Stimulated activated CD4-positive, alpha-beta T cell treated with anti-CD3 and anti-CD28 coated beads, Interleukin-15, amount 100 ng/mL, for 1 hour (primary cell): ENCODE measurements at places on chromosomes 1 and 21.

GRCh38 chr1:69263921-69264391, 303.8 kb upstream of the LRRC7 start:
- DNase-seq, result no peak

- DNase-seq, result no peak
Observed at GRCh38 chr1:237145379-237146135, 103.6 kb downstream of the RYR2 start.

GRCh38 chr1:20729990-20730689, 2.4 kb downstream of the SH2D5 start:
- DNase-seq, result no peak

DNA sequence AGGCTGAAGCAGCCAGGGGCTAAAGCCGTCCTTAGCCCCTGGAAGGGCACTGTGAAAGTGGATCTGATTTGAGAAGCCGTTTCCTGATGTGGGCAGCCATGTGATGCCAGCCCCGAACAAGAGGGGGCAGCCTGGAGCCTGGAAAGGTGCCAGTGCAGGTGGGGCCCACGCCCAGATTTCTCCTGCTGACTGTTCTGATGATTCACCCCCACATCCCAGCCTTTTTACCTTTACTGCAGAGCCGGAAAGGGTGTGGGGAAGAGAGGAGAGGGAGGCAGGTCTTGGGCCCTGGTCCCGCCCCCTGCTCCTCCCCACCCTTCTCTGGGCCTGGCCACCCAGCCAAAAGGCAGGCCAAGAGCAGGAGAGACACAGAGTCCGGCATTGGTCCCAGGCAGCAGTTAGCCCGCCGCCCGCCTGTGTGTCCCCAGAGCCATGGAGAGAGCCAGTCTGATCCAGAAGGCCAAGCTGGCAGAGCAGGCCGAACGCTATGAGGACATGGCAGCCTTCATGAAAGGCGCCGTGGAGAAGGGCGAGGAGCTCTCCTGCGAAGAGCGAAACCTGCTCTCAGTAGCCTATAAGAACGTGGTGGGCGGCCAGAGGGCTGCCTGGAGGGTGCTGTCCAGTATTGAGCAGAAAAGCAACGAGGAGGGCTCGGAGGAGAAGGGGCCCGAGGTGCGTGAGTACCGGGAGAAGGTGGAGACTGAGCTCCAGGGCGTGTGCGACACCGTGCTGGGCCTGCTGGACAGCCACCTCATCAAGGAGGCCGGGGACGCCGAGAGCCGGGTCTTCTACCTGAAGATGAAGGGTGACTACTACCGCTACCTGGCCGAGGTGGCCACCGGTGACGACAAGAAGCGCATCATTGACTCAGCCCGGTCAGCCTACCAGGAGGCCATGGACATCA, at the start of gene SFN:
TSS of gene SFN (plus strand) at position 369 of the 904 bp plus-strand sequence. CDS start at position 433, 64 bp downstream.
- no peak for DNase-seq

GRCh38 chr1:147837964-147838292, 64.7 kb upstream of the GJA8 start:
- no peak for DNase-seq

GRCh38 chr1:146029117-146029516, 7.6 kb upstream of the HJV start:
- DNase-seq, result no peak

GRCh38 chr1:156862997-156863599, 2.4 kb downstream of the NTRK1 start:
- no peak for DNase-seq

GRCh38 chr1:224733027-224733911, 117.2 kb downstream of the CNIH3 start:
- DNase-seq, result no peak

DNA sequence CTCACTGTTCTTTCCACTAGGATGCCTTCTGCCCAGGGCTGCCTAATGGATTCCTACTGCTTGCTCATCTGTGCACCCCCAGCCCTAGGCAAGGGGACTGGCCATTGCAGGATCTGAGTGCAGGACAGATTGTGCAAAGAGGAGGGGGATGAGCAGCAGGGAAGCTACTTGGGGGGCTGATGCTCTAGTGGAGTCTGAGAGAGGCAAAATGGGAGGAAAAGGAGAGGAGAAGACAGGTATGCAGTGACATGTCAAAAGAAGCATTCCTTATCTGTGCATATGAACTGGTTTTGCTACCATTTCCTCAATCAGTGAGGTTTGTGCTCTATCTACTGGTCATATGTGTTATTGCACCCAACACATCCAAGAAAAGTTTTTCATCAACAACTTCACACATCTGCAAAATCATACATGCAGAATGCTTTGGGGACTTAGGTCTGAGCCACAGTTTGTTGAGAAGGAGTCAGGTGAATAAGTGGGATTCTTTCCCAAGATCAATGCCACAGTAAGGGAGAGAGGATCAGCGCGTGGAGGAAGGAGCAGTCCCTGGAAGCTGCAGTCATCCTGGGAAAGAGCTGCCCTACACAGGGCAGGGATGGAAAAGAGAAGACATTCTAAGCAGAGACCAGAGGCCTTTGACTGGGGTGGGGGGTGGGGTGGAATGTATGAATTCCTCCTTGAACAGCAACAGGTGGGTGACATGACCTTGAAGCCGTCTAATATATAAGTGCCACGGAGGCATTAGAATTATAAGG, 14.4 kb downstream of the SLC5A9 start:
- no peak for DNase-seq

GRCh38 chr1:87252406-87252805, 76.3 kb upstream of the LMO4 start:
- no peak for DNase-seq

- no peak for DNase-seq
Observed at GRCh38 chr1:53725238-53725689, 13.7 kb downstream of the GLIS1 start.

DNA sequence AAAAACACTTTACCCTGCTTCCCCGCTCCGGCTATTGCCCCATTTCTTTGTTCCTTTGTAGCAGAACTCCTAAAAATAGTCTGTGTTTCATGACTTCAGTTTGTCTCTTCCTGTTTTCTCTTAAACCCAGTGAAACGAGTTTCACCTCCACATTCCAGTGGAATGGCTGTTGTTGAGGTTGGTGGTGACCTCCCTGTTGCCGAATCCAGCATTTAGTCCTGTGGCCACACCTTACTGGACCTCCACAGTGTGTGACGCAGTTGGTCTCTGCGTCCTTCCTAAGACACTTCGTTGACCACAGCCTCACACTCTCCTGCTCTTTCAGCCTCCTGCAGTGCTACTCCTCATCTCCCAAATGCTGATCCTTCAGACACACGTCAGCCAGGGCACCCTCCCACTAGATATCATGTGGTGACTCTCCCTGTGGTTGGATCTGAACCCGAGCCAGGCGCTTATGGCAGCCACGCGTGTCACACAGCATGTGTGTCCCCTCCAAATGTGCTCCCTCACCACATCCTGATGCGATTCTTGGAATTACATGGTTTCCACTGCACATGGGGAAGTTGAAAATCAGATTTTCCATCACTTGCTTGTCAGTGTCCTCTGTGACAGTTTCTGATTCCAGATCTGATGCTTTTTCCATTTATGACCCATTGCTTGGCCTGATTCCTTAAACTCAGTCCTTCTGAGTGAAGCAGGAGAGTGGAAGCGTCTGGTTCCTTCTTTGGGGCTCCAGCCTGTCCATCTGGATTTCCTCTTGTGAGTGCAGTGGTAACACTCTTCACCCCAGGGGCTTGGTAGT, 99.1 kb upstream of the ARTN start:
- no peak for DNase-seq

GRCh38 chr1:206037581-206037980, 13.9 kb upstream of the CTSE start:
- no peak for DNase-seq

DNA sequence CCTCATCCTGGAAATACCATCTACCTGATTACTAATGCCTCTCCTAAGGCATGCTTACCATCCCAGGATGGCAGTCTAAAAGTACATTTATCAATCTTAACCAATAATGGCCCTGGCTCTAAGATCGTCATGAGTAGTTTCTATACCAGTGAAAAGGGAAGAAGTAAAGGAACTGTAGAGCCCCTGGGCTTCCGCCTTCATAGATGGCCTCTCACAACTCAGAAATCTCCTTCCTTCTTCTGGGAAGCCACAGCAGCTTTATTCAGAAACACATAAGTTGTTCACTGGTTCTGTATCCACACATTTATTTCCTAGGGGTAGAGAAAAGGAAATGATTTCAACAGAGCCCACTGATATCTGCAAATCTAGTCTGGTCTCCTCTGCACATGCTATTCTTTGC, 41.0 kb upstream of the CD5L start:
- DNase-seq, result no peak

GRCh38 chr1:215146240-215146975, 63.9 kb downstream of the KCNK2 start:
- DNase-seq, result no peak

- DNase-seq, result no peak
Observed at GRCh38 chr1:28915031-28915895, 894 bp downstream of the EPB41 start.

- no peak for DNase-seq
Observed at GRCh38 chr1:26166719-26167281, 2.0 kb downstream of the C1orf232 start.

DNA sequence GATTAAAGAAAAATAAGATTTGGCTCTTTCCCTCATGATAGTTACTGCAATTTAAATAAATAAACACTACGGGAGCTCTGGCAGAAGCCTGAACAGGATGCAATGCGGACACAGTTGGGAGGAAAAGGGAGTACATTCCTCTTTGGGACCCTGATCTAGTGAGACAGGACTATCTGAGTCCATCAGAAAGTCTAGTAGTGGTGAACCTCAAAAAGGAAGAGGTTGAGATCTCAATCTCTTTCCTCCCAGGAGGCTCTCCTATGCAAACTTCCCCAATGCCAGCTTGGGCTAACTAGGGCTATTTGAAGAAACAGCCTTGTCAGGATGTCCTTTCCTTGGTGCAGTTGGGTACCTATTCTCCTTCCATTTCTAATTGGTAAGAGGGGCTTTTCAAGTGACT, 4.9 kb upstream of the ABCD3 start:
- no peak for DNase-seq

DNA sequence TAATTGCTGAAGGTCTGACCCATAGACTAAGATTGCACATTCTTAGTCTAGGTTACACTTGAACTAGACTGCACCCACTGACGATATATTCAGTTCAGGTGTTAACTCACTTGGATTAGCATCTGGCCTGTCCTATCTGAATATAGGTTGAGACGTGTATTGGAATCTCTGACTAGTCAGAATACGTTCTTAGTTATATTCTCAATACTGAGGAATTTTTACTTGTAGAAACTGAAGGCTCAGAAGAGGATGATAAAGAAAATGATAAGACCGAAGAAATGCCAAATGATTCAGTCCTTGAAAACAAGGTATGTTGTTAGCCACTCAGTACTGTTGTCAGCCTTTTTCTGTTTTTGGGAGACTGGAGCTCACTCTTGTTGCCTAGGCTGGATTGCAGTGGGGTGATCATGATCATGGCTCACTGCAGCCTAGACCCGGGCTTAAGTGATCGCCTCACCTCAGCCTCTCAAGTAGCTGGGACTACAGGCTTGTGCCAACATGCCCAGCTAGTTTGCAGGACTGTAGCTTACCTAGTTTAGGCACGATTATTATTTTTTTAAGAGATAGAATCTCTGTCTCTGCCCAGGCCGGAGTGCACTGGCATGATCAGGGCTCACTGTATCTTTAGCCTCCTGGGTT, 10.8 kb downstream of the CCDC17 start:
- no peak for DNase-seq

DNA sequence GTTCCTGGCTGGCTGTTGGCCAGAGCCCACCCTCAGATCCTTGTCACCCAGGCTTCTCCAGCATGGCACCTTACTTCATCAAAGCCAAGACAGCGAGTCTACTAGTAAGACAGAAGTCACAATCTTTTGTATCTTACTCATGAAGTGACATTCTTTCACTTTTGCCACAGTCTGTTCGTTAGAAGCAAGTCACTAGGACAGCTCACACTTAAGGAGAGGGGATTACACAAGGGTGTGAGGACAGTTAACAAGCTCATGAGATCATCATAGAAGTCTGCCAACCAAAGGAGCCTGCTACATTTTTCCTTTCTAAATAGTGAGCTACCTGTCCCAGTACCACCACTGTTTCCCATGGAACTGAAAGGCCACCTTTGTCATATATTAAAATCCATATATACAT, 61.5 kb downstream of the PACC1 start:
- no peak for DNase-seq

DNA sequence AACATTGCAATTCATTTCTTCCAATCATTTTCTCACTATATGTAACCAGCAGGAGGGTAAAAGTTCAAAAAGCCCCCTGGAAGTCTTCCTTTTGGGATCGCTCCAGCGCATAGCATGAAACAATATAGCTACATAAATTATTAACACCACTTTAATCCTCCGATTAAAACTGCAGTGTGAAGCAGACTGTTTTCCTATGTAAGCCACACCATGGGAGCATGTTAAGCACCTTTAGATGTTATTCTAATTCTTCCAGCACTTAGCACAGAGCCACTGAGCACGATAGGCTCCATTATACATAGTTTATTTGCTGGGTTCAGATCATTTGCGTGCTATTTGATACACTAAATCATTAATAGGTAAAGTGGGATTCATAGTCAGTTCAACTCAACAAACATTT, 18.4 kb upstream of the GADD45A start:
- DNase-seq, result no peak
